ENCODE measurements at places on chromosomes 5 and 9.

GRCh38 chr5:87184605-87185004 is 83.1 kb upstream of the RASA1 start:
- DNase-seq: no peak

- DNase-seq: no peak
Measured at GRCh38 chr9:106284296-106284695, 578.7 kb upstream of the ZNF462 start.

DNA sequence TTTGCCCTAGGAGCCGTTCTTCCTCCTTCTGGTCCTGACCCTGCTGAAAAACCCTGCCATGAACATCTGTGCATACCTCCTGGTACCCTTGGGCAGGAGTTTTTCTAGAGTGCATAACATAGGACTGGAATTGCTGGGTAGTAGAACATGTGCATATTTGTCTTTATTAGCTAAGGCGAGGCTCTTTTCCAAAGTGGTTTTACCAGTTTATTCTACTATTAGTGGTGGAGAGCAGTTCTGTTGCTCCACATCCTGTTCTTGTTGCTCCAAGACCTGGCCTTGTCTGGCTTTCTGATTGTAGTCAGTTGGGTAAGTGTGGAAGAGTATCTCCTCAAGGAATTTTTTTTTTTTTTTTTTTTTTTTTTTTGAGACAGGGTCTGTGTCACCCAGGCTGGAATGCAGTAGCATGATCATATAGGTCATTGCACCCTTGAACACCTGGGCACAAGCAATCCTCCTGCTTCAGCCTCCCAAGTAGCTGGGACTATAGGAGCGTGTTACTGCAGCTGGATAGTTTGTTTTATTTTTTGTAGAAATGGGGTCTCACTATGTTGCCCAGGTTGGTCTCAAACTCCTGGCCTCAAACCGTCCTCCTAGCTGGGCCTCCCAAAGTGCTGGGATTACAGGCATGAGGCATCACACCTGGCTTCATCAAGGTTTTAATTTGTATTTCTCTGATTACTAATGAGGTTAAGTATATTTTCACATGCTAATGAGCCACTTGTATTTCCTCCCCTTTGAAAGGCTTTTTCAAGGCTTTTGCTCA is 85.2 kb downstream of the SPRY4 start:
- DNase-seq: no peak

DNA sequence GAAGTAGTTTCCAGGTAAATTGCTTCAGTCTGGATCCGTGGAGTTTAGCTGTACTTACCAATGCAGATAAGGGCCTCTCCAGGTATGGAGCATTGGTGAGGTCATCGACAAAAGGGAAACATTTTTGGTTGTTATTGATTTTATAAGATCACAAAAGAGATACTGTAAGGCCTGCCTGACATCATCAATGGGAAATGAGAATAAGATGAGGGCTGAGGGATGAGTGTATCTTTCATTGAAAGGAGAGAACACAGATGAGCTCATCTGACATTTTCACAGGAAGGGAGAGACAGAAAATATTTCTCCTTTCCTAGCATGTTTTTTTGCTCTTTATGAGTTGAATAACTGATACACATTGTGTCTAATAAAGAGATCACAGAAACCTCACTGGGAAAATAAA is 233.6 kb downstream of the SAXO1 start:
- no peak for DNase-seq

DNA sequence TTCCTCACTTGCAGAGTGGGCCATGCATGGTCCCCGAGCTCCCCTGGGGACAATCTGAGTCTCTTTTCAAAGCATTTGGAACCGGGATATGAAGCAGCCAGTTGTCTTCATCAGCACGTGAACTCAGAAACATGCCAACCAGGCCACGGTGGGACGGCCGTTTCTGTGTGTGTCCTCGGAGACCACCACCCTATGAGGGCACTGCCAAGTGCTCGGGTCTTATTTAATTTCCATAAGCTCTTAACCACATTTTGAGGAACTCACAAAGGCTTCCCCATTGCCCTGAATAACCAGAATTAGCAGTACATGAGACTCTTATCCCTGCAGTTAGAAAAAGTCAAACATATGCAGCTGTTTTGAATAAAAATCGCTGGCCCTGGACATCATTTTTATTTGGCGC is 60.1 kb downstream of the OTULIN start:
- no peak for DNase-seq

GRCh38 chr9:71886015-71886414 is 25.0 kb downstream of the ABHD17B start:
- DNase-seq: no peak

DNA sequence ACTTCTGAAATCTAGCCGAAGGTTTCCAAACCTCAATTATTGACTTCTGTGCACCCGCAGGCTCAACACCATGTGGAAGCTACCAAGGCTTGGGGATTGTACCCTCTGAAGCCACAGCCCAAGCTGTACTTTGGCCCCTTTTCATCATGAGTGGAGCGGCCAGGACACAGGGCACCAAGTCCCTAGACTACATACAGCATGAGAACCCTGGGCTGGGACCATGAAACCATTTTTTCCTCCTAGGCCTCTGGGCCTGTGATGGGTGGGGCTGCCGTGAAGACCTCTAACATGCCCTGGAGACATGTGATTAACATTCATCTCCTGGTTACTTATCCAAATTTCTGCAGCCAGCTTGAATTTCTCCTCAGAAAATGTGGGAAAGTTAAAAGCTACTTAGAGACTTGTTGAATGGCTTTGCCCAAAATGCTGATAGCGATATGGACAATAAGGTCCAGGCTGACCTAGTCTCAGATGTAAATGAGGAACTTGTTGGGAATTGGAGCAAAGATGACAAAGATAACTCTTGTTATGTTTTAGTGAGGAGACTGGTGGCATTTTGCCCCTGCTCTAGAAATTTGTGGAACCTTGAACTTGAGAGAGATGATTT is 34.1 kb upstream of the CPLANE1 start:
- no peak for DNase-seq

- no peak for DNase-seq
Measured at GRCh38 chr9:16363073-16363781, 507.2 kb downstream of the BNC2 start.

DNA sequence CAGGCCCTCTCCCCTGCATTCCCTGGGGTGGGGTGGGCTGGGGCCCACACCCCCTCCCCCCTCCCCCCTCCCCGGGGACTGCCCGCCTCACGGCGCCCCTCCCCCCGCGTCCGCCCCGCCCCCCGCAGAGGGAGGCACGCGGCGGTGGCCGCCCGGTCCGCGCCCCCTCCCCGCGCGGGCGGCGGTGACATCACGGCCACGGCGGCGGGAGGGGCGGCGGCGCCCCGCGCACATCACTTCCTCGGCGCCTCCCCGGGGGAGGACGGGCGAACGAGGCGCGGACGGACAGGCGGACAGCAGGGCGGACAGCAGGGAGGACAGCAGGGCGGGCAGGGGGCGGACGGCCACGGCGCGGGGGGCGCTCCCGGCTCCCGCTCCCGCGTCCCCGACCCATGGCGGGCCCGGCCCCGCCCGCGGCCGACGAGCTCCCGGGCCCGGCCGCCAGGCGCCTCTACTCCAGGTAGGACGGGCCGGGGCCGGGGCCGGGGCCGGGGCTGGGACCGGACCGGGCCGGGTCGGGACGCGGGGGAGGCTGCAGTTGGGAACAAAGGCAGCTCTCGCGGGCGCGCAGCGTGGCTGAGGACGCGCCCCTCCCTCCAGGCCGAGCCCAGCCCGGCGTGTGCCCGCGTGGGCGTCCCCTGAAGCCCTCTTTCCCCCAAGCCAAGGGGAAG is at the start of gene GPSM1:
Gene GPSM1 (plus strand): TSS at position 236 of the 671 bp plus-strand sequence. CDS start 157 bp downstream, at position 393.
- DNase-seq: no peak

- DNase-seq: no peak
Measured at GRCh38 chr9:134400283-134400682, 74.0 kb downstream of the RXRA start.
